K562 (cell line): ENCODE measurements at places on chromosomes 5 and 9. TPM values are rescaled to one million over a fixed set of nuclear protein-coding genes. Genes with fewer than 3 reads are reported as not detected.
A peak's percentile ranks its signal among the peaks of the same experiment; 100 is the strongest.

- DNase-seq = peak; percentile 36
These were observed 57.6 kb downstream of the ANKRD55 start for GRCh38 chr5:56175488-56175887.

DNA sequence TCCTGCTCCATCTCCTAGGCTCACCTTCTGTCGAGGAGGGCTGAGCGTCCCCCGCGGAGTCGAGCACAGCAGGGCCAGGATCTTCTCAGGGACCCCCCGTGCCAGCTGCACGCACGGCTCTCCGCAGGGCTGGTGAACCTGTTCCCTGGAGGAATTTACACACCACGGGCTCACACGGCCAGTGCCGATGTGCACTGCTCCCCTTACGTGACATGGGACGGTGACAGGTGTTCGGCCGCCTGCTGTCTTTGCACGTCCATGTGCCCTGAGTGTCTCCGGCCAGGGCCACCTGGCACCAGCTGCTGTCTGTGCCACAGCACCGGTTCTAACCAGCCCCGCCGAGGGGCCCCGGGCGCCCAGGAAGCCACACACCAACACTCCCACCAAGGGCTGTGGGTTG lies 8.7 kb upstream of the AGPAT2 start:
- DNase-seq = no peak

DNA sequence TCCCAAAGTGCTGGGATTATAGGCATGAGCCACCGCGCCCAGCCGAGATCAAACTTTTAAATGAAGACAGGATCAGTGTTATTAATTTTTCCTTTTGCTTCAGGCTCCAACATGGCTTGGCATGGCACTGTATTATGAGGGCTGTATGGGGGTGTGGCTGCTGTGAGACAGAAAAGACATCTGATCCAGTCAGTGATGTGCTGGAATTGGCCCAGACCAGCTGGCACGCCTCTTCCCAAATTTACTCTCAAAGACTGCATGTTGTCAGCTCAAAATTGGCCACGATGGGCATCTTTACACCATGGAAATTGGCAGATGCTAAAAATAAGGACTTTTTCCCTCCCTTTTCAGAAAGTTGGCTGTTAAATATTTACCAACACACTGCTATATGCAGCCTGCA lies 12.1 kb upstream of the COL27A1 start:
- DNase-seq = no peak

DNA sequence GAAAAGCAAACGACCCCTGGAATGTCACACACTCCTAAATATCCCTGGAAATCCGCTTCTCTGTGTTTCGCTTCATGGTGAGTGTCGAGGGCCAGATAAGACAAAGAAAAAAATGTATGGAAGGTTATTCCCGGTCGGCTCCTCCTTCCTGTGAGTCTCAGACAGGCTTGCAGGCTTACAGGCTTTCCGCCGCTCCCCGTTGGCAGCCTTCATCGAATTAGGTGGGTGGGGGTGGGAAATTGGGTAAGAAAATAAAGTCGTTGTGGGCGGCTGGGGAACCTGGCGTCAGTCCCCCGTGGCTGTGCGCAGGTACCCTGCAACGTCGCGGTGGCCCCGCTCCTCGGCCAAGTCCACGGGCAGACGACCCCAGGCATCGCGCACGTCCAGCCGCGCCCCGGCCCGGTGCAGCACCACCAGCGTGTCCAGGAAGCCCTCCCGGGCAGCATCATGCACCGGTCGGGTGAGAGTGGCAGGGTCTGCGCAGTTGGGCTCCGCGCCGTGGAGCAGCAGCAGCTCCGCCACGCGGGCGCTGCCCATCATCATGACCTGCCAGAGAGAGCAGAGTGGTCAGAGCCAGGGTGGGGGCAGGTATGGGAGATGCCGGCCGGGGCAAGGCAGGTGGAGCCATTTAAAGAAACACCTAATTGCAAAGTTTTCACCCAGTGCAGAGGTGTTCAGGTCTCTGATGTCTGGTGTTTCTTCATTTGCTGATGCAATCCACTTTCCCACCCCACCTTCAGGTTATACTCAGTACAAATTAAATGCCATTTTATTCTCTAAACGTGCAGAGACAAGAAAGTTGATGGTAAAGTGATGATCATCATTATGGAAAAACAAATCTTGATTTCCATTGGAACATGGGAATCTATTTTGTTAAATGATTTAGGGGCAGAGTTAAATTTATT lies 3.2 kb downstream of the CDKN2B start:
- DNase-seq = no peak

GRCh38 chr5:93794954-93795353 lies 53.6 kb upstream of the POU5F2 start:
- DNase-seq = no peak

DNA sequence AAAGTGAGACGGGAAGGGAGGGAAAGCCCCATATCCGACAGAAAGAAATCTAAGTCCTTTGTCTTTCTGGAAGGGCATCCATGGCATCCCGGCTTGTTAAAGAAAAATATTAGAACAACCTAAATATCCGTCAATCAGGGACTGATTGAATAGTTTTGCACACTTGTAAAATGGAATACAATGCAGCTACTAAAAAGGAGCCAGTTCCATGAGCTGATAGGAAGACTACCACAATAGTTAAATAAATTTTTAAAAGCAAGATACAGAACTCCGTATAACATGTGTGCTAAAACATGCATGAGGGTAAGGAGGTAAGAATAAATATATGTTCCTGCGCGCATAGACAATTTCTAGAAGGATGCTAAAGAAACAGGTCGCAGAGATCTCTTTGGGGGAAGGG lies 12.8 kb upstream of the GNPDA1 start:
- DNase-seq = no peak

- no peak for DNase-seq
These were observed 5.1 kb downstream of the TBC1D13 start for GRCh38 chr9:128792134-128792533.

GRCh38 chr9:104794070-104794469 lies 30.1 kb downstream of the NIPSNAP3B start:
- no peak for DNase-seq

- DNase-seq = peak; percentile 15
These were observed 99.3 kb upstream of the NIPBL start for GRCh38 chr5:36777105-36777757.

- DNase-seq = peak; percentile 39
These were observed 617.4 kb downstream of the SLCO4C1 start for GRCh38 chr5:101678481-101679193.

- DNase-seq = peak; percentile 53
These were observed 8.9 kb downstream of the CXCL14 start for GRCh38 chr5:135569755-135570452.

DNA sequence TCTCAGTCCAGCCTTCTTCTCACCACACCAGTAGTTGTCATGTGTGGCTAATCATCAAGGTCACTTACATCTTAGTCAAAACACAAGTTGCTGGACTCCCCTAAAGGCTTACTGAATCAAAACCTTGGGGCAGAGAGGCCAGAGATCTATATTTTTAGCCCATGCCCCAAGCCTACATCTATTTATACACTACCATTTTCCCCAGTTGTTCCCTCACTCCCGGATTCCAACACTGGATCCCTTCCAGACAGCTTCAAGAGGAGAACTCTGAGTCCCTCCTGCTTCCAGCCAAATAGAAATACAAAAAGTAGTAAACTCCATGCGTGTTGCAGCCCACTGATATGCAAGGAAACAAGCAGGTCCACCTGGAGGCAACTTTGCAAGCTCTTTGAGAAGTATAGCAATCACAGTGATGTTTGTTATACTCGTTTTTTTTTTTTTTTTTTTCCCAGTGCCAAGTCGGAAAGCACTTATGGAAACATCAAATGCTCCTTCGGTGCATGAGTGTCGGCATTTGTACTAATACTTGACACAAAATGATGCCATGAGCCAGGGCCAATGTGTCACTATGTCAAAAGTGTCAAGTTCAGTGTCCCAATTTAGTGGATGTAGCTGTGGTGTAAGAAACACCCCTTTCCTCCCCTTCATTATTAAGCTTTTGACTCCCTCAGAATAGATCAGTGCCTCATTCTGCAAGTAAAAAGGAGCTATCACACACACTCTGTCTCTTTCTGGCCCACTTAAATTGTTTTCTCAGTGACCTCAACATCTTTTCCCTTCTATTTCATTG lies 594.2 kb upstream of the SGCD start:
- DNase-seq = no peak

DNA sequence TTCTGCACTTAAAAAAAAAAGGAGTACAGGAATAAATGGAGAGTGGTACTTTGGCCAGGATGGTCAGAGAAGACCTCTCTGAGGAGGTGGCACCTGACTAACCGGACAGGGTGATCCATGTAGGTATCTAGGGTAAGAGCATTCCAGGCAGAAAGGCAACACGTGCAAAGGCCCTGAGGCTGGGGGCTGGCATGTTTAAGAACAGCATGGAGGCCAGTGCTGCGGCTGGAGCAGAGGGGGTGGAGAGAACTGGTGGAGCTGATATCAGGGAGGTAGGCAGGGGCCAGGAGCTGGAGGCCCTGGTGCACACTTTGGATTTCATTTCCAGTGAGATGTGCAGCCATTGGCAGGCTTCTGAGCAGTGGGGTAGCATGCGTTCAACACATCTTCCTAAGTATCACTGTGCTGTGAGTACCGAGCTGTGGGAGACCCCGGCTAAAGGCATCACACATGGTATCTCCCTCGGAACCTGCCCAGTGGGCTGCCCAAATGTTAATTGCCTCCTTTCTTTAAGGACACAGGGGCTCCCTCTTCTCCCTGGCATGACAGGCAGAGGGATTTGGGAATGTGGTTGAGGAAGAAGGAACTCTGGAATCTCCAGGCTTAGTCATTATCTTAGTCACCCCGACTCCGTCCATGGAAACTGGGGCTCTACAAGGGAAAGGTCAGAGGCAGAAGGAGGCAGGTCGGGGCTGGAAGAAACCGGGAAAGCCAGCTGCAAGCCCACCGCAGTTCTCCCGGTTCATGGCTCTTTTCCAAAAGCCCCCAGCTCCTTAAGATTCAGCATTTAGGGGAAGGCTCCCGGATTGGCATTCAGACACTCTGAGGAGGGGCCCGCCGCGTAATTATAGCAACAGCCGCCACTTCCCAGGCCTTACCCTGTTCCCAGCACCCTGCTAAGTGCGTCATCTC lies 18.6 kb downstream of the SLC6A7 start:
- no peak for DNase-seq

GRCh38 chr9:35076848-35077247 lies 2.9 kb downstream of the FANCG start:
- DNase-seq = no peak

PTPN3 gene
- total RNA-seq = 0.02 and 0.20 TPM in 2 replicates

CA9 gene
- total RNA-seq = 0.63 and 0.73 TPM in 2 replicates

OR1J1 gene
- total RNA-seq = not detected in 2 replicates

IL31RA gene
- not detected in 2 replicates for total RNA-seq

IFNB1 gene
- not detected in 2 replicates for total RNA-seq

ARAP3 gene
- 23.3 and 25.7 TPM in 2 replicates for total RNA-seq

PCDHGA12 gene
- 0.13 TPM in 1 of 2 replicates, not detected in the other for total RNA-seq

FGF18 gene
- 0.18 TPM in 1 of 2 replicates, not detected in the other for total RNA-seq

C9orf85 gene
- total RNA-seq = 6.7 TPM in 2 replicates
